H1 (cell line): ENCODE measurements at places on chromosomes 11 and 22. TPM values are rescaled to one million over a fixed set of nuclear protein-coding genes. Genes with fewer than 3 reads are reported as not detected.

NCF4 gene
- total RNA-seq: not detected in 2 replicates

OR5M3 gene
- total RNA-seq: not detected in 2 replicates

RNF214 gene
- 33.7 and 35.6 TPM in 2 replicates for total RNA-seq

ASCL2 gene
- total RNA-seq: 0.23 and 0.56 TPM in 2 replicates

MMP13 gene
- not detected in 2 replicates for total RNA-seq

PTGDR2 gene
- 0.11 TPM in 1 of 2 replicates, not detected in the other for total RNA-seq

DRAP1 gene
- 98.7 and 108 TPM in 2 replicates for total RNA-seq

EIF3M gene
- total RNA-seq: 413 and 444 TPM in 2 replicates

DNAJB7 gene
- total RNA-seq: not detected in 2 replicates

LARGE2 gene
- total RNA-seq: 108 and 111 TPM in 2 replicates

ASPHD2 gene
- total RNA-seq: 11.0 and 11.1 TPM in 2 replicates

OR10D3 gene
- total RNA-seq: not detected in 2 replicates

KCNK7 gene
- total RNA-seq: 0.42 and 1.0 TPM in 2 replicates
